ENCODE measurements at places on chromosomes 3 and 15.

- no peak for DNase-seq
Measured at GRCh38 chr3:196519718-196520082, 4.6 kb upstream of the SMCO1 start.

- no peak for DNase-seq
Measured at GRCh38 chr15:80321853-80322252, 69.8 kb upstream of the CTXND1 start.

DNA sequence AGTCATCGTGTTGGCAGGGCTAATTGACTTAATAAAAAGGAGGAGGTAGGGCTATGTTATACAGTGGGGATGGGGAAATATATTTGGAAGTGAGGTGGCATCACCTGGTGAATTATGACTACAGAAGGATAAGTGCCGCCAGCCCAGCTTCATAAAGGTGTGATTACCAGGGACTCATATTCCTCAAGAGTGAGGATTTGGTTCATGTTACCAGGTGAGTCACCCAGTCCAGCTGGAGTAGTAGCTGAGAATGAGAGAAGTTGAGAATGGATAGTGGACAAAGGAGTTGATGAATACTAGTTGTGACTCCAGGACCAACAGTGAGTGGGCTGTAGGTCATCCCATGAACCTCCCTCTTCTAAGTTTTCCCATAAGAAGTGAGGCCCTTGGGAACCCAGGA lies 143.0 kb upstream of the GALNT15 start:
- DNase-seq = no peak

DNA sequence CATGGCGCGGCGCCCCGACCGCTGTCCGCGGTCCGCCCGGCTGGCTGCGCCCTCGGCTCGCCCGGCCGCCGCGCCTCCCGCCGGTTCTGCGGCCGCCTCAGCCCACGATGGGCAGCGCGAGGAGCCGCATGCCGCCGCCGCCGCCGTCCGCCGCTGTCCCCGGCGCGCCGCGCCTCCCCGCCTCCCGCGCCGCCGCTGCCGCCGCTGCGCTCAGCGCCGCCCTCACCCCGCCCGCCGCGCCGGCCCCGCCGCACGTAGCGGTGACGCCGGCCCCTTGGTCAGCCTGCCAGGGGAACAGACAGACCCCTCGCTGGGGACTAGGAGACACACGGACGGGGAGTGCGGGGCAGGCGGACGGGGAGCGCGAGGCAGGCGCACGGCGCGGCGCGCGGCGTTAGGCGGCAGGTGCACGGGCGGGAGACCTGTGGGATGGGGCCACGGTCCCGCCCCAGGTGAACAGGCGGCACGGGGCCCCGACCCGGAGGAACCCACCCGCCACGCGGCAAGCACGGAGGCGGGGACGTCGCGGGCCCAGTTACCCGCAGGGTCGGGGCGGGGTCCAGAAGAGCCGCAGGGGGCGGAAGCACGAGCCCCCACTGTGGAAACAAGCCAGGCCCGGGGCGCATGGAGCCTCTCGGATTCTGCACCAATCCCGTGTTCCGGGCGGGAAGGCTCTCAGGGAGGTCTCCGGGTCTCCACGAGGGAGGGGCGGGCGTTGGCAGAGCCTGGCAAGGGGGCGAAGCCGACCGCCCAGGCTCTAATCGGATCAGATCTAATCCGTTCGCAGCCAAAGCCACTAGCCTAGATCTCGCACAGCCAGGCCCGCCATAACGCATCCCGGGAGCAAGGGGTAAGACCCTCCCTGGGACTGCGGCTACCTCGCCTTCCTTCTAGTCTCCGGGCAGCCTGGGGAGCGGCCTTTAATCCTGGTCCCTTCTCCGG lies at the start of gene CSPG5:
CSPG5 (minus strand) TSS at position 175 of the 942 bp plus-strand sequence; CDS start at position 3, 172 bp downstream.
- DNase-seq = no peak

- no peak for DNase-seq
Measured at GRCh38 chr15:45616901-45617323, 17.9 kb upstream of the SQOR start.

GRCh38 chr15:40327457-40327856 lies 4.0 kb downstream of the INAFM2 start:
- DNase-seq = no peak

GRCh38 chr3:127646501-127647046 lies 17.6 kb downstream of the PODXL2 start:
- DNase-seq = no peak

- no peak for DNase-seq
Measured at GRCh38 chr3:4340411-4341335, 37.5 kb downstream of the SETMAR start.

GRCh38 chr3:164657631-164658030 lies 420.7 kb downstream of the SI start:
- DNase-seq = no peak

GRCh38 chr3:151576511-151577137 lies 115.8 kb upstream of the IGSF10 start:
- no peak for DNase-seq

DNA sequence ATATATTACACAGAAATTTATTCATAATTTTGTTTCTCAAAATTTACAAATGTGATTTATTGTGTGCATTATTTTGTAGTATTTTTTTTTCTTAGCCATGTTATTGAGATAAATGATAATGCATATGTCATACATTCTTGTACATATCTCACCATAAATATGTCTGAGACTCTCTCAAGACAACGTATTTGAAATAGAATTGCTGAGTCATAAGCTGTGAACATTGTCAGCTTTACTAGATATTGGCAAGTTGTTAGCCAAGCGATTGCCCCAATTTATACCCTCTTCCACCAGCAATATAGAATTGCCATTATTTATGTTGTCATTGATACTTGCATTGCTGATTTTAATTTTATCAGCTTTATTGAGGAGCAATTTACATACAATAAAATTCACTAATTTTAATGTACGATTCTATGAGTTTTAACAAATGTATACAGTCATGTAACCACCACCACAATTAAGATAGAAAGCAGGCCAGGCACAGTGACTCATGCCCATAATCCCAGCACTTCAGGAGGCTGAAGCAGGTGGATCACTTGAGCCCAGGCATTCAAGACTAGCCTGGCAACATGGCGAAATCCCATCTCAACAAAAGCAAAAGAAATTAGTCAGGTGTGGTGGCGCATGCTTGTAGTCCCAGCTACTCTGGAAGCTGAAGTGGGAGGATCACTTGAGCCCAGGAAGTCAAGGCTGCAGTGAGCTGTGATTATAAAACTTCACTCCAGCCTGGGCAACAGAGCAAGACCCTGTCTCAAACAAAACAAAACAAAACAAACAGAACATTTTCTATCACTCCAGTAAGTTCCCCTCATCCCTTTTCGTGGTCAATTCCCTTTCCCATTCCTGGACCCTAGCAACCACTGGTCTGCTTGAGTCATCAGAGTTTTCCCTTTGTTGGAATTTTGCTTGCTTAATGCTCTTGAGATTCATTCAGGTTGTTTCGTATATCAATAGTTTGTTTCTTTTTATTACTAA lies 373.1 kb downstream of the MFSD1 start:
- DNase-seq = no peak

DNA sequence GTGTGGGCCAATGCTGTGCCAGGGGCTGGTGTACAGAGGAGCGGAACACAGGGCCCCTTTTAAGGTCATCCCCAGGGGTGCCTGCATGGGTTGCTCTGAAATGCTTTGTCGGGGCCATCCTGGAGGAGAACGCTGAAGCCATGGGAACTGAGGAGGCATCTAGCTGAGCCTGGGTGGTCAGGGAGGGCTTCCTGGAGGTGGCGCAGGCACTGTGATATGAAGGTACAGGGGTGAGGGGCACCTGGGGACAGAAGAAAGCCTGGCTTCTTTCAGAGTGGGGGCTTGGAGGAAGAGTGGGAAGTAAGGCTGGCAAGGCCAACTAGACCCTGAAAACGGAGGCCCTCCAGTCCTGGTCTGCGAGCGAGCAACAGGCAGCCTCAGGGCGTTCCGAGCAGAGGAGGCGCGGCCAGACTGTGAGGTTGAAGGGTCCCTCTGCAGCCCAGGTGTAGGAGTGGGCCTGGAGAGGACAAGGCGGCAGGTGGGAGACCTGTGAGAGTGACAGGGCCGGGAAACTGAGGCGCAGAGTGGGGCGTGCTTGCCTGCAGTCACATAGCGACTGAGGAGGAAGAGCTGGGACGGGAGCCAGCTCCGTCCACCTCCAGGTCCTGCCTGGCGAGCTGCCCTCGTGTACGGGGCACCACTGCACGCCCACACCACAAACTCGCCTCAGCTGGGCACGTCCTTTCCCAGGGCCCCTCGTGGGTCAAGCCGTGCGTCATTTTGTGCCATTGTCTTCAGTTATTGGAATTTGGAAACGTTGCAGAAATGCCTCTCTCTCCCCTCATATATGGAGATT lies 4.1 kb downstream of the FBLN2 start:
- no peak for DNase-seq
